ENCODE measurements at places on chromosomes 12 and 14.
A peak's percentile ranks its signal among the peaks of the same experiment; 100 is the strongest.

DNA sequence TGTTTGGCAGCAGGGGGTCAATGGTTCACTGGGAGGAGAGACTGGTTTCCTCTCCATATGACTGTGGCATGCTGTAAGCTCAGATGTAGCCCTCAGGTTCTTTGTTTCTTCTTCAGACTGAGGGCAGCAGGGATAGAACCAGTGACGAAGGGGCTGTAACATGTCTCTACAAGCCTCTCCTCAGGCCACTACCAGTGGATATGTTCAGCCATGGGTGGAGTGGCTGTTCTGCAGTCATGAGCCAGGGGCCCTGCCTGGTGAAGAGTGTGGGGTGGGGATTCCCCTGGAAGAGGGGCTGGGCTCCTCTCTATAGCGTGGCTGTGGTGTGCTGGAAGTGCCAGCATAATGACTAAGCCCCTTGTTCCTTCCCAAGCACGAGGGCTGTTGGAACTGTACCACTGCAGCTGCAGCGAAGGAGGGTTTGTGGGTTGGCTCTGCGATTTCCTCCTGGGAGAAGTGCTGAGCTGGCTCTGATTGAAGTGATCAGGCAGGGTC, 55.8 kb downstream of the CMAS start:
- DNase-seq = no peak

- DNase-seq = no peak
Observed at GRCh38 chr14:44449680-44450079, 57.4 kb downstream of the FSCB start.

GRCh38 chr14:53622447-53622846, 334.2 kb downstream of the BMP4 start:
- no peak for DNase-seq

DNA sequence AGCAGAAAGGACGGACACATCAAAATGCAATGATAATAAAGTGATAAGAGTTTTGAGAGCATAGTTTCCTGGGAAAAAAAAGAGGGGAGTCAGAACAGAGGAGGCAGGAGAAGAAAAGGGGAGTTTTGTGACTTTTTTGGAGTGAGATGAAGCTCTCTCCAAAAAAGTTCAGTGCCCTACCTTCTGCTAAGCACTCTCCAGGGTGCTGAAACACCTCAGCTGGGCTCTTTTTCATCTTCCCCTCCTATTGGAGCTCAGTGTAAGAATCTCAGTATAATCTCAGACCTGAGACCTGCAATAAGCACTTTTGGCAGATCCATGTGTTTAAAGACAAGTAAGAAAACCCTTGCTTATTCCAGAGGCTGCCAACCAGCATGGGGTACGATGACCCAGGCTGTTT, 58.9 kb upstream of the SRRM4 start:
- no peak for DNase-seq

- DNase-seq = no peak
Observed at GRCh38 chr14:93944348-93945069, 17.4 kb downstream of the FAM181A start.

- peak; percentile 66 for DNase-seq
Observed at GRCh38 chr12:102061096-102061559, 663 bp downstream of the WASHC3 start.

DNA sequence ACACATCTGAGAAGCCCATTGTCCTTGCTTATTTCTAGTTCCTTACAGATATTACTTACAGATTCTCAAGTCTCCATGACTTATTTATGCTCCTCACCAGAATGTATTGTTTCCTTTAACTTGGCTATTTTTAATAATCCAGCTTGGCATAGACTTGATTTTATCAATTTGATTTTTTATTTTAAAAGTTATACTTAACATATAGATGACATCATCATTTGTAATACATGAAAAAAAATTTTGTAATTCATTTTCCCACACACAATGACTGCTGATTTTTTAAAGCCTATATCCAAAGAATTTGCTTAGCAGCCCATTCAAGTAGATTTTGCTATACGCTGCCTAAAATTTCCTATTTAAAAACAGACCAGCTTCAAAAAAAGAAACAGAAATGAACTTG, 39.8 kb downstream of the PTPRR start:
- DNase-seq = no peak
